ENCODE measurements at places on chromosomes 2 and 18.

- DNase-seq: no peak
Observed at GRCh38 chr18:25314151-25314837, 37.7 kb downstream of the ZNF521 start.

GRCh38 chr2:14134771-14135170 is 497.7 kb upstream of the LRATD1 start:
- DNase-seq: no peak

DNA sequence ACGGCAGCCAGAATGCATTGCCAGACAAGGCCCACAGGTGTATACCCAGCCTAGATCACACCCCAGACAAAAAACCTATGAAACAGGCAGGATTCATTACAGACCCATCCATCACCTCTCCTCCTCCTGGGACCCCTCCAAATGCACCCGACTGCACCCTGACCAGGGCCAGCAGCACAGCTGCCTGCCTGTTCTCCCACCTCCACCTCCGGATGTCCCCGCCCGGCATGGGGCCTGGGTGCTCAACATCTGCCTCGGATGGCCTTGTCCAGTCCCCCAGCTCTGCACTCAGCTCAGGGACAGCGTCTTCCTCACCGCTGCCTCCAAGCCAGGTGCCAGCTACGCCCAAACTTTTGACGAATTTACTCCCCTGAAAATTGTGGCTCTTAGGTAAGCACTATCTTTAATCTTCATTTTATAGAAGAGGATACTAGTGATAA is 91.1 kb downstream of the TPO start:
- DNase-seq: no peak

DNA sequence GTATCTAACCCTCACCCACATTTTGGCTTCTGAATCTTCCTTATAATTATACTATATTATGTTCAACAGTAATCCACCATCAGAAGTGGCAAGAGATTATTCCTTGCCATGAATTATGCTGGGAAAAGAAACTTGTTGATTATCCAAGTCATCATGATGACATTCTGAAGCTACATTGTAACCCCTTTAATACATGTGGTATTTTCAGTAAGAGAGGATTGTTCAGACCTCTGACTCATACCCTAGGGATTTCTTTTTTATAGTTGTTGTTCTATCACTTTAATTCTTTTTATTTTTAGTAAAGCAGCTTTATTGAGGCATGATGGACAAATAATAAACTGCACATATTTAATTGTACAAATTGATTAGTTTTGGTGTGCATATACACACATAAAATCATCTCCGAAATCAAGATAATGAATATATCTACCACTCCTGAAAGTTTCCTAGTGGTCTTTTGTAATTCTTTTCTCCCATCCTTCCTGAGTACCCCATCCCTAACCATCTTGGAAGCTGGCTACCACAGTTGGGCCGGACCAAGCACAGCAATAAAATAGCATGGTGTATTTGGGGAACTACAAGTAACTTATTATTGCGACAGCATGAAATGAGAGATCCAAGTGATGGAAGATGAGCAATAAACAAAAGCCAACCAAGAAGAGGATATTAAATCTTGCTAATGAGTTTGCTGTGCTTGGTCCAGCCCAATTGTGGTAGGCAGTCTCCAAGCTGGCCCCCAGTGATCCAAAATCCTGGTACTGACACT is 159.9 kb downstream of the BARD1 start:
- DNase-seq: no peak

All from NCI-H2107 (cell line).